T-cell (primary cell): ENCODE measurements at places on chromosomes 7 and 10.
A peak's percentile ranks its signal among the peaks of the same experiment; 100 is the strongest.

GRCh38 chr7:2851497-2851896, 7.4 kb upstream of the GNA12 start:
- DNase-seq: no peak

DNA sequence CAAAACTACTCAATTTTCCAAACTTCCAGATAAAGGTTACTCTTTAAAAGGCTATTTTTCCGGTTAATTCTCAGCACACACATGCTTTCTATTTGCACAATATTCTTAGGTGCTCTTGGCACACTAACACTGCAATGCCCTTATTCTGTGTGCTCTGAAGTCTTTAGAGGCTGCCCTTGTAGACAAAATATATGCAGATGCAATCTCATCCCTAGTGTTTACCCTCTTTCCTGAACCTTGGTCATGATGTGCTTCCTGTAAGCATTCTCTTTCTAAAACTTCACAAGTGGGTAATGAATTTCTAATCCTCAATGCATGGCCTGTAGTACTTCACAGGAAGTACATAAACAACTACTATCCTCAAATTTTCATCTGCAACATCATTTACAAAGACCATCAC, 41.1 kb upstream of the TUBB8 start:
- DNase-seq: no peak

GRCh38 chr7:9082203-9082602, 648.8 kb downstream of the NXPH1 start:
- DNase-seq: no peak

DNA sequence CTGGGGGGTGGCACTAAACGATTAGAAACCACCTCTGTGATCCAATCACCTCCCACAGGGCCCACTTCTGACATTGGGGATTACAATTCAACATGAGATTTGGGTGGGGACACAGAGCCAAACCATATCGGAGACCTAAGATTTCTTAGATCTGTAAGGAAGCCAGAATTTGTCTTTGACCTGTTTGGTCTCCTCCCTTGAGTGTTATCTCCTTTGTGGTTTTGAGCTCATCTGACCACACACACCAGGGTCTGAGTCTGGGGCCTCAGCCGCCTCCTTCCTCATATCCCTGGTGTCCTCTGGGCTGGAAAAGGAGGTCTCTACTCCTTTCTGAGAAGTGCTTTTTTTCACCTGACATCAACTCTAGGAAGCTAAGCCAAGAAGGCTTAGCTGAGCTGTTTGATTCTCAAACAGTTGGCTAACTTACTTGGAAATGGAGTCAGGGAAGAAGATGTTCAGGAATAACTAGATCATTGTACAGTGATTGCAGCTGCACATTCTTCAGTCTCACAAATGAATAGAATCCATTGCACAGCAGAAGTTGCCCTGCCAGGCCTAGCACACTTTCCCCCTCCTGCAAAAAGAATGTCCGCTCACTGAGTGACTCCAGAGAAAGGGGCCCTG, 167.4 kb downstream of the ARHGAP21 start:
- no peak for DNase-seq

DNA sequence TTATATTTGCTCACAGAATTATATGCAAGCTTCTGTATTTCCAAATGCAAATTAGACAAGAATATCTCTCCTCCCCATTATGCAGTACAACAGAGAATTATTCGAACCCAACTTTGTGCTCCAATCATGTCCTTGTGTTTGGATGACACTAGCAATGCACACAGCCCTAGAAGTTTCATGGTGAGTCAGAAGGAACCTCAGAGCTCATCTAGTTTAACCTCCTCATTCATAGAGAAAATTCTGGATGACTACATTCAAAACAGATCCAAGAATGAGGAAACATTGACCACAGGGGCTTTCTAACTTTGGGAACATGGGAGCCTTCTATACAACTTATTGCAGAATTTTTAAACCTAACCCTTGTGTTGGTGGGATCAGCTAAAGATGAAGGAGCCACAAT, 12.8 kb upstream of the ARID5B start:
- DNase-seq: no peak

GRCh38 chr10:96243296-96243695, 28.1 kb downstream of the BLNK start:
- no peak for DNase-seq

GRCh38 chr10:109871476-109871875, 51.8 kb downstream of the XPNPEP1 start:
- DNase-seq: no peak

DNA sequence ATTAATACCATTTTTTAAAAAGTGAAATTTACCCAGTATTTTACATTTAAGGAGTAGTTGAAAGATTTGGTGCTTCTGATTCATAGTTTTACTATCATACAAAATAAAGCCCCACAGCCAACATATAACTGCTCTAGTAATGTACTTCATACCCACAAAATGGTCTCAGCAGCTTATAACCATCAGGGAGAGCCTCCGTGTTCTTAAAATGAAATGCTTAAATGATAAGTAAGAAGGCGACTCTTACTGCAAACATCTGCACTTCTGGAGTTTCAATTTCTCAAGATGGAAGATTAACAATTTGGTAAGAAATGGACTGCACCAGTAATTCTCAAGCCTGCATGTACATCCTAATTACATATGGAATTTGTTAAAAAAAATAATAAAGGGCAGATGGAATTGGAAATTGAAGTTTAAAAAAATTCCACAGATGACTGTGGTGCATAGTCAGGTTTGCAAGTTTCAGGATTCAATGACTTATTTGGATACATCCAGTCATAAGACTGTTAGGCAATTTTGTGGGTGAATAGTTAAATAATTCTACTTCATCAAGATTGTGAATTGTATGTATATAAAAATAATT, 461.0 kb downstream of the KIF20B start:
- DNase-seq: no peak

- DNase-seq: peak; percentile 52
Measured at GRCh38 chr7:101815826-101816594, 1.4 kb upstream of the CUX1 start.

- DNase-seq: no peak
Measured at GRCh38 chr7:40519009-40519408, 384.2 kb downstream of the SUGCT start.

GRCh38 chr10:13395540-13395939, 47.4 kb upstream of the SEPHS1 start:
- no peak for DNase-seq

- DNase-seq: no peak
Measured at GRCh38 chr10:58439632-58440364, 54.6 kb downstream of the TFAM start.

DNA sequence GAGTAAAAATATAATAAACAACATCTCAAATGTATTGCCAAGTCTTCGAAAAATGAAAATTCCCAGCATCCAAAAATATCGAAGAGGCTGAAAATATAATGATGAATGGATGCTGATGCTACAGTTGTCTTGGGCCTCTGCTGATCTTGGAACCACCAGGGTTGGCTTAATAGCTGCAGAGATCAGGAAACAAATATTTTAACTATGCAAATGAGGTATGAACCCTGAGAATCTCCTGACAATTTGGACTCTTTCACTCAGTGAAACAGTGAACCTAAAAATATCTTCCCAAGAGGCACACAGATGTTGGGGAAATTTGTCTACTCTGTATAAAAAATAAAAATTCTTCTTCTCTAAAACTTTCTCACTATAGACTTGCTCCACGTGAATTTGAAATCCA, 97.7 kb upstream of the EGFR start:
- DNase-seq: no peak

DNA sequence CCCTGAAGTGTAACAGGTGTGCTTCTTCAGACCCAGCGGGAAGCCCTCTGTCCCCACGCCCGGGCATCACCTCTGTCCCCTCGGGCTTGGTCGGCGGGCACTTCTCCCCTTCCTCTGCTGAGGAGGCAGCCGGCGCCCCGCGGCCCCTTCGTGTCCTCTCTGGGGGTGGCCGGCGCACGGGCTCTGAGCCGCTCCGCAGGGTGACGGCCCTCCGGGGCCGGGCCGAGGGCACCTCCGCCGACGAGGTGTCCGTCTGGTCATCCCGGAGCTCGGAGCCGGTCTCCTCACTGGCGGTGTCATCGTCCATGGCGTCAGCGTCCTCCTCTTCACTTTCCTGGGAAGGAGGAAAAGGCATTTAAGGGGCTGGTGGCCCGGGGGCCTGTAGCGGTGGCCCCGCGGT, 239.0 kb downstream of the SFMBT2 start:
- no peak for DNase-seq

DNA sequence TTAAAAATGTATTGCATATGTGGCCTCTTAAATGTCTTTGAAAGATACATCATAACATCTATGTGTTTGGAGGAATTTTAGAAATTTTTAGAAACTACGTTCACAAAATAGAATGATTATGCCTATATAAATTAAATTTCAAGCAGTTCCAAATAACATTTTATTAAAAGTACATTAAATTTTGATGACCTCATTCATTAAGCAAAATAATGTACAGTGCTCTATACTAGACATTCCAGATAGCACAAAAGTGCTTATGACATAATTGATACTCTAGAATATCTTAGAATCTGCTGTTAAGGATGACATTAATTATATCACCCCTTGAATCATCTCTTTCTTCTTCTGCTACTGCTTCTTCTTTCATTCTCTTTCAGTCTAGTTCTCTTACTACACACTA, 528.9 kb downstream of the GFRA1 start:
- no peak for DNase-seq

DNA sequence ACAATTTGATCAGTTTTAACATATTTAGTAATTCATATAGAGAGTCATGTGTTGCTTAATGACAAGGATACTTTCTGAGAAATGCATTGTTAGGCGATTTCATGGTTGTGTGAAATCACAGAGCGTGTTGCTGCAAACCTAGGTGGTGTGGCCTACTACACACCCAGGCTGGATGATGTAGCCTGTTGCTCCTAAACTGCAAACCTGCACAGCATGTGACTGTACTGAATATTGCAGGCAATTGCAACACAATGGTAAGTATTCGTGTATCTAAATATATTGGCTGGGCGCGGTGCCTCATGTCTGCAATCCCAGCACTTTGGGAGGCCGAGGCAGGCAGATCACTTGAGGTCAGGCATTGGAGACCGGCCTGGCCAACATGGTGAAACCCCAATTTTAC, 73.7 kb upstream of the BAIAP2L1 start:
- DNase-seq: no peak

- DNase-seq: no peak
Measured at GRCh38 chr7:55265836-55266642, 99.1 kb upstream of the LANCL2 start.

- DNase-seq: no peak
Measured at GRCh38 chr10:28947171-28947570, 269.9 kb downstream of the BAMBI start.

DNA sequence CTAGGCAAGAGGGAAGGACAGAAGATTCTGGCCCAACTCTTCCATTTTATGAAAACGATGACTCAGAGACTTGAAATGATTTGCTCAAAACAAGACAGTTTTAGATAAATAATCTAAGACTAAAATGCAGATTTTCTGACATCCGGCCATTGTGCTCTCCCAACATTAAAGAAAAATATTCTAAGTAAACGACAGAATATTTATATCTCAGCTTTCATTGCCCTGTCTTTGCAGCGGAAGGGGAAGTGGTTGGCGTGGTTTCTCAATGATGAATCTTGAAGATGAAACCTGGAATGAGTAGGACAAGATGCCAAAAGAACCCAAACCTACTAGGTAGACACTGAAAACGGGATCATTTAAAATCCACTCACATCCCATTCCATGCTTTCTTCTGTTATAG, 28.9 kb upstream of the NPY start:
- no peak for DNase-seq

GRCh38 chr7:2523941-2524807, 4.6 kb downstream of the LFNG start:
- no peak for DNase-seq

DNA sequence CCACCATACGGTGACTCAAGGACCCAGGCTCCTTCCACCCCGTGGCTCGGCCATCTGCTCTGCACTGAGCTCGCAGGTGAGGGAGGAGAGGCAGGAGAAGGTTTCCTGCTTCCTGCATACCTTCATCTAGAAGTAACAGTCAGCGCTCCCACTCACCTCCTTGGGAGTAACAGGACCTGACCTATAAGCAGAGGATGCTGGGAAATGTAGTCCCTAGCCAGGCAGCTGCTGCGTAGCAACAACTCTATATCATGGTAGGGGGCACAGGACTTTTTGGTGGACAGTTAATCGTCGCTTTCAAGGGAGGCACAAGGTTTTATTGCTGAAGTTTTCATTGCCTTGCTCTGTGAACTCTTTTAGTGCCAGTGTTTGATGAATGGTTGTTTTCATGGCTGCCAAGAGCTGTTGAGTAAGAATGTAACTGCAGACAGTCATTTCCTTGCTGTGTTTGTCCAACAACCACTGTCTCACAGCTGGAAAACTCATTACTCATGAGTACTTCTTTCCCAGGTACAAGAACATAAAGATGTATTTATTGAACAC, 10.2 kb upstream of the ZFYVE27 start:
- DNase-seq: no peak

- DNase-seq: no peak
Measured at GRCh38 chr7:7183838-7184463, 1.6 kb downstream of the C1GALT1 start.

DNA sequence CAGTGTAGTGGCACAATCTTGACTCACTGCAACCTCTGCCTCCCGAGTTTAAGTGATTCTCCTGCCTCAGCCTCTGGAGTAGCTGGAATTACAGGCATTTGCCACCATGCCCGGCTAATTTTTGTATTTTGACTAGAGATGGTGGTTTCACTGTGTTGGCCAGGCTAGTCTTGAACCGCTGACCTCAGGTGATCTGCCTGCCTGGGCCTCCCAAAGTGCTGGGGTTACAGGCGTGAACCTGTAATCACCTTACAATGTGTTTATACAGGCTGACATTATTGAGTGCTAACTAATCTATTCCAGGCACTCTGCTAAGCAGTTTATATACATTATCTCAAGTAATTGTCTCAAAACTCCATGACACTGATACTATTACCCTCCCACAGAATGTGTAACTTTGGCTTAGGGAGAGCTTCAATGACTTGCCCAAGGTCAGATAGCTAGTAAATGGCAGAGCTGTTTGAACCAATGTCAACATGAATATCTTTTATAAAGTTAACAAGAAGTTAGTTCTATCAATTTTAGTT, 36.8 kb downstream of the KIFBP start:
- no peak for DNase-seq

GRCh38 chr7:143015084-143015483, 11.8 kb downstream of the OR9A2 start:
- DNase-seq: no peak

GRCh38 chr10:61761825-61762217, 99.1 kb downstream of the CABCOCO1 start:
- DNase-seq: no peak

DNA sequence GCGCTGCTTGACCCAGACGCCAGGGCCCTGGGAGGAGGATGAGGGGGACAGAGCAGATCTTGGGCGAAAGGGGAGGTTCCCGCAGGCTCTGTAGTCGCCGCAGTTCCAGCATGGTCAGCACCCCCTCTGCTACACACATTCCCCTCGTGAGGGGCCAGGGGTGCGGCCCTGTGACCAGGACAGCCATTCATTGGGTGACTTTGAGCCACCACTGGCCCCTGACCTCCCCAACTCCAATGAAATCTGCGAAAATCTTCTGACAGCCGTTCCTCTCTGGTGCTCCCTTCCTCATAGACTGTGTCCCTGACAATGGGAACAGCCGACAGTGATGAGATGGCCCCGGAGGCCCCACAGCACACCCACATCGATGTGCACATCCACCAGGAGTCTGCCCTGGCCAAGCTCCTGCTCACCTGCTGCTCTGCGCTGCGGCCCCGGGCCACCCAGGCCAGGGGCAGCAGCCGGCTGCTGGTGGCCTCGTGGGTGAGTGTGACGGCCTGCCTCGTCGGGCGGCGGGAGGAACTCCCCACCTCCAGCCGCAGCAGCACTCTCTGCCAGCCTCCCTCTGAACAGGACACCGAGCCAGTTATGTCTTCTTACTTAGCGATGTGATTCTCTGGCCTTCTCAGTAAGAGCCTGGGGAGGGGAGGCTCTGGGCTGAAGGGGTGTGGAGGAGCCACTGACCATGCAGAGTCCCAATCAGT, 825 bp downstream of the TMEM176A start:
- no peak for DNase-seq
